8988T (cell line): ENCODE measurements at places on chromosomes 2 and 18.

GRCh38 chr2:8676921-8677645 lies 4.8 kb upstream of the ID2 start:
- no peak for DNase-seq

DNA sequence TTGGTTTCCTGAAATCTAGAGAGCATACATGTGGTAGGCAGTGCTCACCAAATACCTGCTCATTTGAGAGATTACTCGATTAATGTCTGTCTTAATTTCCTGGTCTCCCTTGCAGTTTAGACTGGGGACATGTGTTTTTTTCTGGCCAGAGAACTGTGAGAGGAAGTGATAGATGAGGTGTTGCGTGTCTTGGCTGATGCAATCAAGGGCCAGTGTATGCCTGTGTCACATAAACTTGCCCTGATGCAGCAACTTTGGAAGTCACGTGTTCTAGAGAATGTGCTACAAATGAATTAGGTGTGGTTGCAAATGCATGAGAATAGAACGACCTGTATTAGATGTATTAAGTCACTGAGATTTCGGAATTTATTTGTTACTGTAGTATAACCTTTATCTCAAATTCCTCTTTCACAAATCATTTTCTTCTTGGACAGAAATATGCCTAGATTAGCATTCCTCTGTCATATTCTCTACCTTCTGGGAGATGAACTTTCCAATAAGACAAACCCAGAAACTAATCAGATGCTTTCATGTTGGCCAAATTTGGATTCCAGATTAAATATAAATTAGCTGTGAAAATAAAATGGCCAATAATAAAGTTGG lies 9.9 kb upstream of the IL1A start:
- DNase-seq: no peak

- DNase-seq: no peak
These were observed 6.2 kb downstream of the PRKD3 start for GRCh38 chr2:37318401-37318800.

DNA sequence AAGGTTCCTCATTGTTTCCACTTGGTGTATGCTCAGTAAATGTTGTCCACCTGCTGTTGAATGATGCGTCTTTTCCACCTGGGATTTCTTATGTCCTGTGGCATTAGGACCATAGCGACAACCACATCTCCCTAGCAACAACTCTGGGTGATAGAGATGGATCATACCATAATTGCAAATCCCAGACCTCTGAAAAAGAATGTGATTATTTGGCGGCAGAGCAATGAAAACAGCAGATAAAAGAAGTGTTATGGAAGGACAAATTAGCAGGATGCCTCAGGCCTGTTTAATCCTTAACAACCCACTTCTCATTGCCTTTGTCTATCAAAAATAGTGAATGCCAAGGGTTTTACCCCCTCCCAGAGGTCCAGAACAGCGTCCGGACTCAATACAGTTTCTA lies 278.9 kb downstream of the TSN start:
- no peak for DNase-seq

- no peak for DNase-seq
These were observed 489.4 kb downstream of the LRP1B start for GRCh38 chr2:141641462-141641861.

DNA sequence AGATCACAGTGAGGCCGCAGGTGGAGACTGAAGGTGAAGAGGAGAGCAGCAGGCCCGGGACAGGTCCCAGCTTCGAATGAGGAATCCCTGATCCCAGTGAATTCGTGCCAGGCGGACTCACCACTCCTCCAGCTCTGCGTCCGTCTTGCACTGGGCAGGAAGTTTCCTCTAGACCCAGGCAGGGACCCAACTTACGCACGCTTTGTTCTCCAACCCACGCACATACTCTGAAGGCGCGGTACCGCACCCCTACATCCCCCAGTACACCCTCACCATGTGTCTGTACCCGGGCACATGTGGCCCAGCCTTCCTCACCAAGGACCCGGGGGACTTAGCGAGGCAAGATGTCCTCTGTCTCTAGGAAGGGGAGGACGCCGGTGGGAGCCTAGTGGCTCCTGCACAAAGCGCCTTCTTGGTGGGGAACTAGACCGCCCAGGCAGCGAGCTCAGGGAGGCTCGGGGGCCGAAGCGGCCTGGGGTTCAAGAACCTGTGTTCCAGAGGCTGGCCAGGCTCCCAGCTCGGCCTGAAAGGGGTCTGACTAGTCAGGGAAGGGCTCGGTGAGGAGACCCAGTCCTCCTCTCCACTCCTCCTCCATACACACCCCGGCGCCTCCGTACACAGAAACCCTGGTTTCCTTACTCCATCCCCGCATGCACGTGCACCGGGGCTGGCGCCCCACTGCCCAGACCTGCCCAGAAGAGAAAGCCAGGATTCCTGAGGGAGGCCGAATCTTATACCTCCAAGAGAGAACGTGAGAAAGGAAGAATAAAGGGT lies 38.3 kb upstream of the ATP6V1B1 start:
- no peak for DNase-seq

GRCh38 chr18:67670024-67670543 lies 153.6 kb upstream of the DSEL start:
- no peak for DNase-seq

- no peak for DNase-seq
These were observed 30.7 kb downstream of the METTL8 start for GRCh38 chr2:171402906-171403580.

DNA sequence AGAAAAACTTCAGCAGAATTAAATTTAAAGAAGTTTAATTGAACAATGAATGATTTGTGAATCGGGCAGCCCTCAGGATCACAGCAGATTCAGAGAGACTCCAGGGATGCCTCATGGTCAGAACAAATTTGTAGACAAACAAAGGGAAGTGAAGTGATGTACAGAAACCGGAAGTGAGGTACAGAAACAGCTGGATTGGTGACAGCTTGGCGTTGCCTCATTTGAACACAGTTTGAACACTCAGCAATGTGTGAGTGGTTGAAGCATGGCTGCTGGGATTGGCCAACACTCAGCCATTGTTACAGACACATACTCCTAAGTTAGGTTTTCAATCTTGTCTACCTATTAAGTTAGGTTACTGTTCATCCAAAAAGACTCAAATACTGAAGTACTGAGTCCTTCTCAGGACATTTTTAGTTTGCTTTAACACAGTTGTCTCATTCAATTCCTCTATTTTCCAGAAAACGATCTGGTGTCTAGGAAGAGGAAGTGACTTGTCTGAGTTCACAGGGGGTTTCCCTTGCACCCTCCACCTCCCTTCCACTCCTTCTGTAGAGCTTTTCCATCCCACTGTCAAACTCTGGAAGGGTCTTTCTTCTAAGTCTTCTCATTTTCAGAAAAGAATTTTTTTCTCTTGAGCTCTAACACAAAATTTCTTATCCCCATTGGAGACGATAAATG lies 137.9 kb downstream of the SLC4A3 start:
- no peak for DNase-seq

- no peak for DNase-seq
These were observed 7.4 kb downstream of the SKOR2 start for GRCh38 chr18:47244086-47244485.

GRCh38 chr18:39835303-39836030 lies 2119.6 kb upstream of the PIK3C3 start:
- DNase-seq: no peak

DNA sequence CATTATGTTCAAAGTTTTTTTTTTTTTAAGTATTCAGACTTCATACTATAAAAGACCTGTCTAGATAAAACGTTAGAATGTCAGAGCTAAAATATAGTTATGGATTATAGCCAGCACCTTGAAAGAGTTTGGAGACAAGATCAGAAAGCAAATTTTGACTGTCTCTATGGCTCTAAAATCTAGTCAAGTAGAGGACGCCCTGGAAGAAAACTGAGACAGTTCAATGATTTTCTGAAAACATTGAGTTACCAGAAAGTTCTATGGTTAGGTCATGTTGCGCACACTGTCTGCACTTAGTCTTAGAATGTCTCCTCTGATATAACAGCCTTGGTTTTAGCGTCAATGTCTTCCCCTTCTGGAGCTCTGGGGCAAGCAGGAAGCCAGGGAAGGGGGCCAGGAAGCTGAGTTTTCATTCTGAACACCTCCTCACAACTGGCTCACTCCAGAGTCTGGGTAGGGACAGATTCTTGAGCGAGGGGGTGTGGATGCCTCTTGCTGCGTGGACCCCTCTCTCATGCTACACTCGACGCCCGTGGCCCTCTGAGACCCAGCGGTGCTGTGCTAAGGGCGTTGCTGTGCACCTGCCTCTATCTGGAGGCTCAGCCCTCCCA lies 99.5 kb downstream of the RNF144A start:
- no peak for DNase-seq

DNA sequence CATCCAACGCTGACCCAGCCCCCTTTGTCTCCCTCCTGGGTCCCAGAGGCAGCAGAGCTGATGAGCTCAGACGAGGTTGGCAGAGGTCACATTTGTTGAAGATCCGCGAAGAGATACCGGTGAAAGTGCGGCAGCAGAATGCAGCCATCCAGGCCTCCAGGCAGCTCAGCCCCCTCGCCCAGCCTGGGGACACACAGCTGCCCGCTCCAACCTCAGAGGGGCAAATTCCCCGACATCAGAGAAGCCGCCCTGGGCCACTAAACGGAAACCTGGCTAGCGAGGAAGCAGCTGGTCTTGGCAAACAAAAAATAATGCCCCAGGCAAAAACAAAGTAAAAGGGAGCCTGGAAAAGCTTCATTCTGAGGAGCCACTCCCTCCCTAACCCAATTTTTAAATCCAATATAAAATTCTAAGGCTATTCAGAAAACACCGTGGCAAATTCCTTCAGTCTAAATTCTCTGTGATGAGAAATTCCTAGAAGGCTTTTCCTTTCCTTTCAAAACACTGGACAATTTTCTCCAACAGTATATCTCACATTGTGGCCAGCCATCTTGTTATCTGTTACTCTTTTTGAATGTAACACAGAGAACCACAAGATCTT lies 262.4 kb downstream of the SS18 start:
- no peak for DNase-seq

DNA sequence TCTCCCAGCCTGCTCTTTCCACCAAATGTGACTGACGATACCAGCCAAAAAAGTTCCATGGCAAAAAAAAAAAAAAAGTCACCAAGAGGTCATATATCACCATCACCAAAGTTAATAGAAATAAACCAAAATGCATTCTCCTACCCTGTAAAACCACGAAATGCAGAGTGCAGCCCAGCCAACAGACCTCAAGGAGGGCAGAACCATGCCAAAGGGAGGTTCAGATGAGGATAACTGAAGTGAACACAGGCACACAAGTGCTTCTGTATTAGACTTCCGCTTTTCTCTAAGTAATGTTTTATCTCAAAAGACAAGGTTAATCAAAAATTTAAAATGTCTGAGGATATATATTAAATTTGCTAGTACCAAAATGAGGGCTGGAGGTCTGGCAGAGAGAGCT lies 5.5 kb downstream of the SERPINE2 start:
- DNase-seq: no peak

DNA sequence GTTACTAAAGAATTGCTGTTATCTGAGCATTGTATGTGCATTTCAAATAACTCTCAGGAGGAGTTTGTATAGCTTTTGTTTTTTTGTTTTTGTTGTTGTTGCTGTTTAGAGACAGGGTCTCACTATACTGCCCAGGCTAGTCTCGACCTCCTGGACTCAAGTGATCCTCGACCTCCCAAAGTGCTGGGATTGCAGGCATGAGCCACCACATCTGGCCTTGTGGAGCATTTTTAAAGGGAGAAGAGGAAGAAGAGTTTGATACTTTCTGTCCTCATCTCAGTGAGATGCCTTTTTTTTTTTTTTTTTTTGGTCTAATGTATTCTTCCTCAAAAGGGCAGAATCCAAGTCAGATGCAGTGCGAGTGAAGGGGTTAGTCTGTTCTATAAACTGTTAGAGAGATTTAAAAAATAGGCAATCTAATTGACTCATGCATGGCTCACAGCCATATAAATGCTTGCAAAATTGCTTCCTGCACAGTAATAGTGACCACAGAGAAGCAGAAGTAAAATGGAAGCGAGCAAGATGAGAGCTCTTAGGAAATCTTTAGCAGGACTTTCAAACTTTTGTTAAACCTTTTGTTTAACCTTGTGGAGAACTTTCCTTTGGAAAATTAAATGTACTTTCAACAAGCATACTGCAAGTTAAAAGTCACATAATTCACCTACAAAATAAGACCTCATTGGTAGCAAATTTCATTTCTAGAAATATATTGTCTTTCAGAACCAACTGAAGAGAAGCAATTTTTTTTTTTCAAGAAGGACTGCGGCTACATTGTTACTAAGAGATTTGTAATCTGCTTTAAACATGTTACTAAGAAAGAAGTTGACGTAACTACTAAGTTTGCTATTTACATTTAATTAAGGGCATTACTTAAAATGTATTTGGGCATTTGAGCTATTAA lies 52.3 kb upstream of the ROCK1 start:
- DNase-seq: no peak

DNA sequence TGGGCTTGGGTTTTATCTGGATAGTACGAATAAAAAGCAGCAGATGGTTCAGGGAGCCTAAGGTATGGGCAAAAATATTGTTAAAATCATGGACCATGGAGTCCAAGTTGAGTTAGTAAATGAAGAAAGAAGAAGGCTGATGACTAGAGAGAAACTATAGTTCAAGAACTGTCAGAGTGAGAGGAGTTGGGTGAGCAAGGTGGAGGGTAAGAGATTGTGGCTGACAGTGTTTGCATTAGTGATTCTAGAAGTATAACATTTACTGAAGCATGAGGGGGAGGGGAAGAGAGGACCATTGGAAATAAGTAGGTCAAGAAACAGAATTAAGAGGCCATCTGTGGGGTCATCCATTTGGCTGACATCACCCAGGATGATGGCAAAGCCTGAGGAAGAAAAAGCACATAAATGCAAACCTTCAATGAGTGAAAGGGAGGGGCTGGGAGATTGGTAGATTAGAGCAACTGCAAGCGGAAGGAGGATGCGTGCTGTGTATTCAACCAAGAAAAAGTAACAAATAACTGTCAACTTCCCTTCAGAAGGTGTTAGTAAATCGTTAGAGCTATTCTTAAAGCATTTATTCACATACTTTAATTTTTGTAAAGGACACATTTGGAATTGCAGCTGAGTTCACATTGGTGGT lies 392.8 kb downstream of the TSN start:
- no peak for DNase-seq

GRCh38 chr2:85395912-85396475 lies 14.2 kb downstream of the CAPG start:
- no peak for DNase-seq

- DNase-seq: no peak
These were observed 273.6 kb downstream of the ALPK2 start for GRCh38 chr18:58355243-58355642.

- no peak for DNase-seq
These were observed 18.6 kb downstream of the ARL4C start for GRCh38 chr2:234478121-234478858.

DNA sequence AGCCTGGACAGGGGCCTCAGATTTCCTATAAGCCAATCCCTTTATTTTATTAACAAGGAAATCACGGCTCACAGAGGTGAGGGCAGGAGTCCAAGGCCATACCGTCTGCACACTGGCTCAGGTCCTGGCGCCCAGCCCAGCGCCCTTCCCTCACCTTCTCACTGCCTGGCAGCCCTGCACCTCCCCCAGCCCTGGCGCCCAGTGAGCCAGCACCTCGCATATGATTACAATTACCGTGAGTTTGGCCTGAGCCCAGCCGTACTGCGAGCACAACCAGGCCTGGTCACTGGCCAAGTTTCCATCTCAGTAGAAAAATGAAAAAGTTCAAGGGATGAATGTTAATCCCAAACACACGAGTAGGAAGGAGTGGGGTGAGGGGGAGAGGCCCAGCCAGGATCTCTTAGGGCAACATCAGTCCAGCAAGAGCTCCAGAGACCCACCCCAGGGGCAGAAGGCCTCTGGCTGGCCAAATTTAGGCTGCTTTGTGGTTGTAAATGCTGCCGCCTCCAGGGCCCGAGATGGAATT lies 68.4 kb downstream of the MCFD2 start:
- no peak for DNase-seq
